ENCODE measurements at places on chromosomes 3 and 15. TPM values are rescaled to one million over a fixed set of nuclear protein-coding genes. Genes with fewer than 3 reads are reported as not detected.

- DNase-seq: no peak
These were observed 853.4 kb downstream of the IGSF11 start for GRCh38 chr3:118181274-118181673.

DNA sequence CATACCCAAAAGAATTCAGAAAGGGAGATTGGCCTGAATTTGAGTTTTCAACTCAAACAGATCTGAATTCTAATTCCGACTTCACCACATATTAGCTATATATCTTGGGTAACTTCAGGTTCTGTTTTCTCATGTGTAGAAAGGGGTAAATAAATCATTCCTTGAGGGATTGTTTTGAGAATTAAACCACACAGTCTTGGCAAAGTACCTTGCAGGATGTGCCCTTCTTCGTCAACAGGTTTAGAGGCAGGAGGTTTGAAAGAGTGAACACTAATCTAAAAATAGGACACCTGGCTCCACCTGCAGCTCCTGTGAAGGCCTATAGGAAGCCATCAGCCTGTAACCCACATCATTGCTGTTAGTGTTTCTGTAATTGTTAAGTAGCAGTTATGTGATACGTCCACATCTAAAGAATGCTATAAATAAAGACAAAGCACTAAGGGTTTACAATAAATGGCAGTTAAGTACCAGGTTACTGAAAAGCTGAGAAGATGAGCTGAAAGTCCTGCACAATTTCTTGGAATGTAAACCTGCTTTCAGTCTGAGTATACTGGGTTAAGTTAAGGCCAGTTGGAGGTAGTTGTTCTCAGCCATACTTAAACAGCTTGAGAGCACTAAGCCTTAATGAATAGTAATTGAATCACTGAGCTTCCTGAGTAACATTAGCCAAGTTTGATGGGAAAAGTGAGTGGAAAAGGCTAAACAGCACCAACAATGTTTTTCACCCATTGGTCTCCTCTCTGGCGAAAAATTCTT, 6.0 kb downstream of the CCDC80 start:
- no peak for DNase-seq

Gene LTF
- not detected for total RNA-seq

Gene MYO9A
- total RNA-seq: 39.4 TPM

Gene TYRO3
- 0.22 TPM for total RNA-seq

Measured in activated B cell treated with CpG ODN at 0.5 μM for 24 hours (primary cell).